ENCODE measurements at places on chromosomes 16 and 17. TPM values are rescaled to one million over a fixed set of nuclear protein-coding genes. Genes with fewer than 3 reads are reported as not detected.

- no peak for DNase-seq
Observed at GRCh38 chr17:73989671-73990070, 213.8 kb upstream of the RPL38 start.

DNA sequence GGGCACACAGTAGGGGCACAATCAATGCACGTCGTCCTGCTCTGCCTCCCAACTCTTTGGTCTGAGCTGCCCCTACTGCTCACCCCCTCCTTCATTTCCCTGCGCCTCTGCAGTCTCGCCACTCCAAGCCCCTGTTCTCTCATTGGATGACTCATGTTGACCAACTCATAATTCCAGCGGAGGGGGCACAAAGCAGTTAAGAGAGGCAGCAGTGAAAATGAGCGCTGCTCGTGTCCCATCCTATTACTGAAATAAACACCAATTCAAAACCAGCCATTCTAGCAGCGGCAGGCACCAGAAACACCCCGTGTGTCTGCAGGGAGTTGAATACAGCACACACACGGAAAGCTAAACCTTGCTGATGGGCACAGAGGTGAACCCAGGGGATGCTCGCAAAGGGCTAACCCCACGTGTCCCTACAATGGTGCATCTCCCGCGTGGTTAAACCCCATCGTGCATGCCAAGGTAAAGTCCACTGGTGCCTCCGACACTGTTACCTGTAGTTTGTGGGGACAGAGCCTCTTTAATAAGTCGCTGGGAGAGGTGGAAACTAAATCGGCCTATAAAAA is 310.4 kb downstream of the XYLT1 start:
- peak; percentile 31 for DNase-seq

The CDRT15L2 gene
- total RNA-seq = not detected

- no peak for DNase-seq
Observed at GRCh38 chr16:14310519-14310991, 239.4 kb downstream of the MRTFB start.

- no peak for DNase-seq
Observed at GRCh38 chr16:78133919-78134318, 34.5 kb downstream of the WWOX start.

GRCh38 chr16:89845417-89845816 is 17.1 kb downstream of the SPIRE2 start:
- DNase-seq = no peak

The C17orf100 gene
- total RNA-seq = 3.2 TPM

The PIRT gene
- 0.07 TPM for total RNA-seq

DNA sequence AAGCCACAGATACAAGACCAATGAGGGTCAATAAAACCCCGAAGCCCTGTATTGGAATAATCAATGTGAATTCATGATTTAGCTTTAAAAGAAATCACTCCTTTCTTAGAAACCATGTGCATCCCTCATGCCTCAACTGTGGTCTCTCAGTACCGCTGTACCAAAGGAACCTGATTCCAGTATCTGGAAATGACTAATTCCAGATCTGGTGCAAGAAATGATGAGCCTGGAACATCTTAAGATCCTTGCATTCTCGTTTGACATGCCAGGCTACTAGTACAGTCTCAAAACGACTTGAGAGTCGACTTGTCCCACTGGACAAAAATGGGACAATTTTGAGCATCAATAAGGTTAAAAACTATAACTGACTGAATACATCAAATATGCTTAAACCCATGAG is 21.2 kb downstream of the USP31 start:
- DNase-seq = no peak

- DNase-seq = no peak
Observed at GRCh38 chr17:17491546-17491988, 4.6 kb downstream of the RASD1 start.

GRCh38 chr16:19274165-19274797 is 11.2 kb upstream of the CLEC19A start:
- DNase-seq = no peak

DNA sequence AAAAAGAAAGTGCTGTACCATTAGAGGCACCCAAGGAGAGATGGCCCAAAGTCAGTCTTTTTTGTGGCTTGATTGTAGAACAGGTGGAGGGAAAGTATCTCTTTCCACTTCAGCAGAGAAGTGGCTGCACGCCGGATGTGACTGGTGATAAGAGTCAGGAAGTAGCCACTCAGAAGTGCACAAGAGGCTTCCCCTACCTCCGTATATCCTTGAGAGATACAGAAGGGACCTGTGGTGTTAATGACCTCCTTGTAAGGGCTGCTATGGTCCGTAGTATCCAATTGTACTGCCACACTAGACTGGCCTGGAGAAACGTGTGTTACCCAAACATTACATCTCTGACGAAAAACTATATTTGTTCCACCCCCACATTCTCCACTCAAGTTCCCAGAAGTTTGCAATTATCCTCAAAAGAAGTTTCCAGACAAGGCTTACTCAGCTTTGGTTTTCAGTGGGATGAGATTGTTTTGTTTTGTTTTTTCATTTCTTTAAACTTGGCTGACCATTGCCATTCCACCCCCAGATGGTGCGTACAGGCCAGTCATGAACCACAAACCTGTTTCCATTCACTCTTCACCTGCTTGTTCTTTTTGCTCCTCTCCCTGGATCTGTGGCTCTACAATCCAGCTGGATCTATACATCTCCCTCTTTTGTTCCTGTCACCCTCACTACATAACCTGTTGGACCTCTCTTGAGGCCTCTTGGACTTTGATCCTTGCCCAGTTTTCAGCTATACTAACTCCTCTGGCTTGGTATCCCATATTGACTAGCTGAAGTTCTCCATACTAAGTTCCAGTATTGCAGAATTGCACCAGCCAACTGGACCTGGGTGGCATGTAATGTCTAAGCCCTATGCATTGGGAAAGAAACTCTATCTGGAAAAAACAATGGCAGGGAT is 20.7 kb upstream of the MED13 start:
- DNase-seq = no peak

- DNase-seq = no peak
Observed at GRCh38 chr17:27512031-27512430, 55.8 kb downstream of the KSR1 start.

DNA sequence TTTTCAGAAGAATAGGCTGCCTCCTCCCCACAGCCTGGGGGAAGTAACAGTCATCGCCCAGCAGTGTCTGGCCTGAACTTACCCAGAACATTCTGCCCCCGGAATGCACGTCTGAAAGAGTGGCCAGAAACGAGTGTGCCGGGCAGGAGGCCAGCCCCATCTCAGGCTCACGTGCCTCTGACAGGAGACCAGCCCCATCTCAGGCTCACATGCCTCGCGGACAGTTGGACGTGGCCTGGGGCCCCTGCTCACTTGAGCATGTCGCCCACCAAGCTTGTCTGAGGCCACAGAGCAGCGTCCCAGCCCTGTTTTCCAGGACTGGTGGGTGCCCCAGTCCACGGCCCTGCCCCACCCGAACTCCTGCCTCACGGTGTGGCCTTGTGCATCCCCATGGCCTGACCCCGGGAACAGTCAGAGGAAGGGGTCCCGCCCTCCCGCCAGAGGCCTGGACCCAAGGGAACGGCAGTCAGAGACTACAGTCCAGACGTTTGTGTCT is 16.3 kb upstream of the CDH15 start:
- no peak for DNase-seq

DNA sequence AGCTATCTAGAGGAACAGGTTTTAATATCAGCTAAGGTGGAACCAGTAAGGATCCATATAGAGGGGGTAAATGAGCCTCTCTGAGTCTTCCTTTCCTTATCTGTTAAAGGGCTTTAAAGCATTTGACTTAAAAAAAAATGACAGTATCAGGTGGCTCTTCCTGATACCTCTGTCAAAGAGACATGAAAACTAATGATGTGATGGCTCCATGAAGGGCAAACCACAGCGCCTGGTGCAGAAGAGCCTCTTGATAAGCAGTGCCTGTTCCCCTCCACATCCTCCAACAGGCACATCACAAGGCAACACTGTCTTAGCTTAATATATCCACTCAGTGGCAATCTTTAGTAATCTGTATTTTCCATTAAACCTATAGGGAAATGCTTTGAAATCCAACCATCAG is 68.9 kb downstream of the USP31 start:
- DNase-seq = no peak

DNA sequence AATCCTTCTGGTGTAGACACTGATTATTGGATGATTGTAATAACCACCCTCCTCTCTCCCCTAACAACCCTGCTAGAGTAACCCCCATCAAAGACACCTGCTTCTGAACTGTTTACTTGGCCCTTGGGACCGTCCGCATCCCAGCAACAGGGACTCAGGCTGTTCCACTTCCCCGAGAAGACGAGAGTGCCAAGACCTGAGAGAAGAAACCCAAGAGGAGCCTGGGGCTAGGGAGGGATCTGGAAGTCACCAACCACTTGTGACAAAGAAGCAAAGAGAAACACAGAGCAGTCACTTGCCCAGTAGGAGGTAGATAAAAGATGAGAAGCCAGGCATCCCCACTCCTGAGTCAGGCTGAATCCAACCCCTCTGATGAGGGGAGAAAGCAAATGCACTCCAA is 84.3 kb downstream of the CDH11 start:
- no peak for DNase-seq

DNA sequence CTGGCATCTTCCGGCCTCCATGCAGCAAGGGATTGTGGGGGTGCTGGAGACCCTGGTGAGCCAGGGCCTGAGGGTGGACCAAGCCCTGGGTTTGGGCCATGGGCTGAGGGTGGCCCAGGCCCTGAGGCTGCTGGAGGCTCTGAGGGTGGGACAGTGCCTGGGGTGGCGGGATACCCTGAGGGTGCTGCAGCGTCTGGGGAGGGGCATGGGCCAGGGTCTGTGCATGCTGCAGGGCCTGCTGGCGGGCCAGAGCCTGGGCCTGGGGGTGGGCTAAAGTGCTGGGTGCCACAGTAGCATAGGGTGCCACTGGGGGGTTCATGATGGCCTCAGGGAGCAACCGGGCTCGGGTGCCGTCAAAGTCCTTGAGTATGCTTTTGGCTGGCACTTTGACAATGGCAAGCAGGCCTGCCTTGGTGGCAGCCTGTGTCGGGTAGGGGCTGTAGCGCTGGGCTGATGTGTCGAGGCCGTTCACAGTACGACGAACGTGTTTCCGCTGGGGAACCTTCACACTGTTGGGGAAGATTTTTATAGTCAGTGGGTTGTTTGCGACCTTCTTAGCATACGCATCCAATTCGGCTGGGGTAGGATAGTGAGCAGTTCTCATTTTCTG is 15.6 kb downstream of the TRAF4 start:
- DNase-seq = no peak

DNA sequence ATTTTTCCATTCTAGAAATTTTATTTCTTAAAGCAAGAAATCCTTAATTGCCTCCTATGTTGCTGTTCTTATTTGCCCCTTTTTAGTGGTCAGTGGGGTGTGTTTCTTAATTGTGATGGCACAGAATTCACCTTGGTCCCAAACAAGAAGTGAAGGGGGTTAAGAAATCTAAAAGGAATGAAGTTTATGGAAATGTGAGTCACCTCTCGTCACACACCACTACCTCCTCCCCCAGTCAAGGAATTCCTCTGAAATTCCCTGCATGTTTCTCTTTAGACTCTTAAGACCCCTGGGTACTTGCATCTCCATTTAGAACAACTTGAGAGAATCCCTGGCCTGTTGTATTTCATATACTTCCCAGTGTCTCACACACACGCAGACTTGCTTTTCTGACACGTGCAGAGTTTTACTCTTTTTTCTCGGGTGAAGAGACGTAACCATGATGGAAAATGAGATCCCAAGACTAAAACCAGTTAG is 247.4 kb downstream of the PRKCA start:
- DNase-seq = no peak

DNA sequence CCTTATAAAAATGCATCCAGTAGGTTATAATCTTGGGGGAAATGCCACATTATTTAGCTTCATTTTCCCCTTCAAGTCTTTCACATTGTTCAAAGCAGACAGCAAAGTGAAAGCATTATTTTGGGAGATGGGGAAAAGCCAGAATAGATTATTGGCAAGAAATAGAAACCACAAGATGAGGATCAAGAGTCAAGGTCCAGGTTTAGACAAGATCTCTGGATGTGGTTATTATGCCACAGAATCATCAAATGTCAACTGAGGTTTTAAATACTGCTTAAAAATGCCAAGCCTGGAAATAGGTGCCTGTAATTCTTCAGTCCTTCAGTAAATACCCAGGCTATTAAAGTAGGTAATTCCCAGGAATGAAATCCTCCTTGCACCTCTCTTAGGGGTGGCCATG is 65.1 kb upstream of the ALOX12 start:
- no peak for DNase-seq

GRCh38 chr17:49016775-49017463 is 19.7 kb downstream of the IGF2BP1 start:
- no peak for DNase-seq

GRCh38 chr17:34580685-34581445 is 1.5 kb downstream of the TMEM132E start:
- DNase-seq = no peak

The XAF1 gene
- total RNA-seq = not detected

- DNase-seq = no peak
Observed at GRCh38 chr17:57945996-57946797, 9.0 kb downstream of the CUEDC1 start.

DNA sequence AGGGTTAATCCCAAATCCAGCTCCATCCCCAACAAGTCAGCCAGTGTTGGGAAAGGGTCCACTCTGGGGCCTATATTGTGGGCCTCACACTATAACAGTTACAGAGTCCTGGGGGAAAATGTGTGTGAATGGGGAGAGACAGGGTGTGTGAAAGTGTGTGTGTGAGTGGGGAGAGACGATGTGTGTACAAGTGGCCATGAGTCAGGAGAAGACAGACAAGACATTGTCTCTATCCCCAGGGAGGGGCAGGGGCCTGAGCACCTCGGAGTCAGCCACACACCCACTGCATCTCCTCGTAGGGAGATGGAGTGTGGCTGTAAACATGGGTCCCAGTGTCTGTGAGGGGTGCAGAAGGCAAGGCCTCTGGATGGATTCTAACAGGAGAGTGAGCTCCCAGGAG is 2.9 kb downstream of the CRHR1 start:
- no peak for DNase-seq

- no peak for DNase-seq
Observed at GRCh38 chr17:54760836-54761235, 139.8 kb upstream of the TOM1L1 start.

- peak; percentile 52 for DNase-seq
Observed at GRCh38 chr17:1485423-1486376, 6.8 kb downstream of the MYO1C start.

- no peak for DNase-seq
Observed at GRCh38 chr16:56199164-56199563, 7.9 kb downstream of the GNAO1 start.

The CRYBA1 gene
- 2.4 TPM for total RNA-seq

- no peak for DNase-seq
Observed at GRCh38 chr16:50724306-50724705, 17.6 kb upstream of the CYLD start.

DNA sequence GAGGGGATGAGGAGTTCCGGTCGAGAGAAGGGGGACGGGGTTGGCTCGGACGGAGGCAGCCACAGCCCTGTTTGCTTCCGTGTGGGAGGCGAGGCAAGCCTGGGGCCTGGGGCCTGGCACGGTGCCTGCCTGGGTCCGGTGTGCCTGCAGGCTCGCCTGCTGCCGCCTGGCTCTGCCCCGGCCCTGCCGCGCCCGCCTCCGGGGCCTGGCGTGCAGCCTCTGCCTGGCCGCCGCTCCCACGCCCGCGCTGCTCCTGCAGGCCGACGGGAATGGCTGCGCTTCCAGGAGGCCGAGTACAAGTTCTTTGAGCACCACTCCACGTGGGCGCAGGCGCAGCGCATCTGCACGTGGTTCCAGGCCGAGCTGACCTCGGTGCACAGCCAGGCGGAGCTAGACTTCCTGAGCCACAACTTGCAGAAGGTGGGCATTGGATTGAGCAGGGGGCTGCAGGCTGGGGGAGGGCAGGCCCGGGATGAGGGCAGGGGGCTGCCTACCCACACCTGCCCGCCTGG is 53.1 kb downstream of the MRC2 start:
- DNase-seq = no peak

All from neural crest cell (in vitro differentiated cells).